ENCODE measurements at places on chromosomes 12 and 14.
A peak's percentile ranks its signal among the peaks of the same experiment; 100 is the strongest.

GRCh38 chr14:99560922-99561683 lies 42.9 kb downstream of the CCDC85C start:
- DNase-seq, result no peak

GRCh38 chr14:89498878-89499277 lies 81.8 kb upstream of the FOXN3 start:
- DNase-seq, result no peak

DNA sequence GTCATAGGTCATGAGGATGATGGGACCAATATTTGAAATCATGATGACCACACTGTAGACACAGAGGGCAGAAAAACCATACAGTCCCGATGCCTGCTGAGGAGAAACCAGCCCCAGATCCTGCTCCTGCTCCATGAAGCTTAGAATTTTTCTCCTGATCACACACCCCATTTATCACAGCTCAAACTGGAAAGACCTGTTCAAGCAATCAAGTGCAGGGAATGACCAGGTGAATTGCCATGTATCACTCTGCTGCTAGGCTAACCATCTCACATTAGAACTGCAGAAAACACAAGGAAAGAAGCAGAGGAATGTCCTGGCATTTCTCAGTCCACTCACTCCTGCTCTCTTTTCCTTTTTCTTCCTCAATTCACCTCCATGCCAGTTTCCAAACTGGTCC lies 18.1 kb downstream of the MANSC1 start:
- no peak for DNase-seq

- DNase-seq, result no peak
These were observed 3.2 kb downstream of the PGF start for GRCh38 chr14:74952180-74952665.

GRCh38 chr12:2058837-2059236 lies 6.0 kb downstream of the CACNA1C start:
- DNase-seq, result no peak

- DNase-seq, result peak; percentile 16
These were observed at the start of gene TMEM63C for GRCh38 chr14:77181603-77182437. Gene TMEM63C (plus strand): TSS chr14:77181798. CDS start chr14:77218814, 37,016 bp downstream.

DNA sequence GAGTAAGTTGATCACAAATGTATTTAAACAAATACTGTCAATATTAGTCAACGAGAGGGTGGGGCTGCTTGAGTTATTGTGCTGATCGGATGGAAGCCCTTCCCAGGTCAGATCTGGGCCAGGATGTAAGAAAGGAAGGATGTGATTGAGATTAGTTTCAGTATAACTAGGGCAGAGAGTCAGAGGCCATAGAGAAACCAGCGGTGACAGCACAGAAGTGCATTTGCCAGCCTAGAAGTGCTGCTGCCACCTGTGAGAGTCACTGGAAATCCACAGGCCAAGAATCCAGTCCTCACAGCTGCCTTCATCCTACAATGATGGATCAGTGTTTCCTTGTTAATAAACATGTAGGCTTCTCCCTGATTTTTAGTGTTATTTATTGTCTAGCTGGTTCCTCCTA lies 9.8 kb upstream of the FERMT2 start:
- DNase-seq, result no peak

- no peak for DNase-seq
These were observed 5.7 kb upstream of the INHBE start for GRCh38 chr12:57449375-57449774.

DNA sequence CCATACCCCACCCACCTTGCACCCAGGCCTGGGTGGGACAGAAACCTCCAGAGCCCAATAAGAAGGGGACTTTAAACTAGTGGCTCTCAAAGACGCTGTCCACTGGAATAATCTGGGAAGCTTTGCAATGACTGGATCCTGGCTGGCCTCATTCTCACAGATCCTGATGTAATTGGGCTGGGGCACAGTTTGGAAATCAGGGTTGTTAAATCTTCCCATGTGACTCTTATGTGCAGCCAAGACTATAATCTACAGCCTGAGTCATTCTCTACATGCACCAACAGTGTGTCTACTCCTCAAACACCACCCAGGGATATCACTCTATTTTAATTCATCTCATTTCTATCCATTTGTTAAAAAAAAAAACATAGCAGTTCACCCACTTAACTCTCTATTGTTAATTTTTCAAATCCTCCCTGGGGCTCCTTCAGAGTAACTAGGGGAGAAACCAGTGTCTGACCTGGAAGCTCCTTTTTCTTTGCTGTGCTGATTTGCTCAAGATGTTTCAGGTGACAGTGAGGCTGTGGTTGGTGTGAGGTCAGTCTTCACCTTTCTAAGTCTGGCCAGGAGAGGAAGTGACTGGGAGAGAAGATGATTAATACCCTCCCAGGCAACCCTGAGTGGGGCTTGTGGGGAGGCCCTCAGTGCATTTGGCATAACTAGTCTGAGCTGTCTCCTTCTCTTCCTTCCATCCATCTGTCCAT lies 211.6 kb upstream of the SFSWAP start:
- peak; percentile 15 for DNase-seq

DNA sequence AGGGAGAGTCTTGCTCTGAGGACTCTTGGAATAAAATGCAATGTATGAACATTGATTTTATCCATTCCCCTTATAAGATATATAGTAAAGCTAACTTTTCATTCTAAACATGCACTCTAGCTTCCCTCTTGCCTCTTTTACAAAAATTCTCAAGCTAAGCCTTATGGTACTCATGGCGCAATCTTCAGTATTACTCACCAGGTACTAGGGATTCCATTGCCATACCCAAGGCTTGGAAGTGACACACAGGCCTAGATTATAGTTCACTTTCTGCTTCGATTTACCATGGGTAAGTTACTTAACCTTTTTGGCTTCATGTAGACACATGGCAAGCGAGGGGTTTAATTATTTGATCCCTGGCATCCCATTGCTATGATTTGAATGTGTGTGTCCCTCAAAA lies 331.5 kb downstream of the LRIG3 start:
- DNase-seq, result no peak

GRCh38 chr14:36027354-36027753 lies 149.2 kb downstream of the PTCSC3 start:
- no peak for DNase-seq

DNA sequence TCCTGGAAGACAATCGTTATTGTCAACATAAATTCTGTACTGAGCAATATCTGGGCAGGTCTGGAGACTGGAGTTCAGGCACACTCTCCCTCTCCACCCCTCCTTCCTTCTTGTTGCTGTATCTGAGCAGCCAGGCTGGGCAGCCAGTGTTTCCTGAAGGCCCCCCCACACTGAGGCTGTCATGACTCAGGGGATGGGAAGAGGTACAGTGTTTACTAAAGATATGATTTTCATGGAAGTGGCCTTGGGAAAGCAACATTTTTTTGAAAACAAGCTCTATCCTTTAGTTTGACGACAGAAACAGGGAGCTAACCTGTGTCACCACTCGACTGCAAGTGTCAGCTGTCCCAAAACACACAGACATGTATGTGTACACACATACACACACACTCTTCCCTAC lies 1485.4 kb upstream of the TMEM132C start:
- no peak for DNase-seq

- no peak for DNase-seq
These were observed 23.8 kb downstream of the MLXIP start for GRCh38 chr12:122102331-122102730.

GRCh38 chr12:95205685-95206084 lies 11.6 kb downstream of the FGD6 start:
- no peak for DNase-seq

GRCh38 chr14:99460793-99461192 lies 19.9 kb downstream of the SETD3 start:
- no peak for DNase-seq

GRCh38 chr12:68489273-68489672 lies 121.4 kb upstream of the RAP1B start:
- DNase-seq, result no peak

- no peak for DNase-seq
These were observed 68.5 kb upstream of the AMN1 start for GRCh38 chr12:31797230-31797872.

GRCh38 chr12:53381731-53382630 lies 2.0 kb downstream of the SP1 start:
- DNase-seq, result peak; percentile 57

Measured in GM12864 (cell line).